ENCODE measurements at places on chromosomes 7 and 10.

DNA sequence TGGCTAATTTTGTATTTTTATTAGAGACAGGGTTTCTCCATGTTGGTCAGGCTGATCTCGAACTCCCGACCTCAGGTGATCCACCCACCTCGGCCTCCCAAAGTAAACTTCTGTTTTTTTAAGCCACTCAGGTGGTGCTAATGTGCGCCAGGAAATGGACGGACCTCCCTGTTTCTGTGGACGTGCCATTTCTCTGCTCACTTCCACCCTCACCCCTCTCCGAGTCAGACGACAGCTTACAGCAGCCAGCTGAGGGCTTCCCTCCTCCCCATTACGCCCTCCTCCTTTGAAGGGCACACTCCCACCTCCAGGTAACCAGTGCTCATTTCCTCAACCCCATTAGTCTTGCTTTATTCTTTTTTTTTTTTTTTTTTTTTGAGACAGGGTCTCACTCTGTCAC lies 41.7 kb upstream of the EZH2 start:
- no peaks in the 10 kb centered on the region for H3K27me3 ChIP-seq
- no peaks in the 10 kb centered on the region for H3K4me1 ChIP-seq
- DNase-seq = no peak

DNA sequence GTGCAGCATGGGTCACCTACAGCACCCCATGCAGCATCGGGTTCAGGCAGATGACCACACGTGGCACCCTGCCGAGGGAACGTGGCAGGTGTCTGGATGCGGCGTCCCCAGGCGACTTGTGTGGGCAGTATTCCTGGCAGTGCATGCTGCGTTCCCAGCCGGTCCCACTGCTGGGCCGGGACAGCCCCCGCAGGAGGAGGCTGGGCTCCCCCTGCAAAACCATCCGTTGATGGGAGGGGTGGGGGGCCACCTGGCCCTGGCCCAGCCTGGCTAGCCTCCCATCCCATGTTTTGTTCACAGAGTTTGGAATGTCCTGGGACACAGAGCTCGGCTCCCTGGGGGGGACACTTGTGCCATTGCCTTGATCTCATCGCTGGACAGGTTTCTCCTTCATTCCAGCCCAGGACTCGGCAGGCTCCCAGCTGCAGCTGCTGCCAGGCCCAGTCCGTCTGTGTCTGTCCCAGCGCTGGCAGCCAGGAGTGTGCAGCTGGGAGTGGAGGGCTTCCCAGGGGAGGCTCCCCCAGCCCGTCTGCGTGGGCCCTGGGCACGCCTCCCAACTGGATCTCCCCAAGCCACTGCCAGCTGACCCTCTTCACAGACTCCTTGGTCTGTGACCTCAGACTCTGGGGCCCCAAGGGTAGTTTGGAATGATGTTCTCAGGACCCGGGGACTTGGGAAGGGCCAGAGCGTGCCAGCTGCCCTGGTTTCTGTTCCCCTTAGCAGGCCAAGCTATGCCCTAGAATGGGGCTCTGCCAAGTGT lies 32.6 kb downstream of the TMEM270 start:
- H3K4me1 ChIP-seq = peaks cover 43% of the 10 kb centered on the region
- H3K4me3 ChIP-seq = no peak overlapping the region
- no peaks in the 10 kb centered on the region for H3K27me3 ChIP-seq
- no peak for DNase-seq

- no peak overlapping the region for H3K27ac ChIP-seq
- H3K4me1 ChIP-seq = no peaks in the 10 kb centered on the region
- no peaks in the 10 kb centered on the region for H3K27me3 ChIP-seq
These were observed 80.1 kb downstream of the ANKRD26 start for GRCh38 chr10:27020243-27020642.

GRCh38 chr10:132115732-132116131 lies 50.0 kb downstream of the JAKMIP3 start:
- H3K4me1 ChIP-seq = no peaks in the 10 kb centered on the region
- H3K36me3 ChIP-seq = no peaks in the 10 kb centered on the region
- H3K27me3 ChIP-seq = no peaks in the 10 kb centered on the region
- no peak overlapping the region for H3K27ac ChIP-seq

GRCh38 chr7:44383566-44383965 lies 58.2 kb upstream of the CAMK2B start:
- no peak overlapping the region for H3K4me3 ChIP-seq
- H3K27ac ChIP-seq = peak overlapping the region; percentile 88
- H3K4me1 ChIP-seq = peaks cover 42% of the 10 kb centered on the region
- peak; percentile 63 for DNase-seq
- H3K27me3 ChIP-seq = no peaks in the 10 kb centered on the region
